ENCODE measurements at places on chromosomes 7 and 10. TPM values are rescaled to one million over a fixed set of nuclear protein-coding genes. Genes with fewer than 3 reads are reported as not detected.

GRCh38 chr10:33345236-33345635, 10.8 kb upstream of the NRP1 start:
- no peaks in the 10 kb centered on the region for H3K27me3 ChIP-seq
- H3K4me1 ChIP-seq, result peaks cover 10% of the 10 kb centered on the region
- H3K4me3 ChIP-seq, result no peak overlapping the region
- no peak for DNase-seq
- H3K27ac ChIP-seq, result no peak overlapping the region

DNA sequence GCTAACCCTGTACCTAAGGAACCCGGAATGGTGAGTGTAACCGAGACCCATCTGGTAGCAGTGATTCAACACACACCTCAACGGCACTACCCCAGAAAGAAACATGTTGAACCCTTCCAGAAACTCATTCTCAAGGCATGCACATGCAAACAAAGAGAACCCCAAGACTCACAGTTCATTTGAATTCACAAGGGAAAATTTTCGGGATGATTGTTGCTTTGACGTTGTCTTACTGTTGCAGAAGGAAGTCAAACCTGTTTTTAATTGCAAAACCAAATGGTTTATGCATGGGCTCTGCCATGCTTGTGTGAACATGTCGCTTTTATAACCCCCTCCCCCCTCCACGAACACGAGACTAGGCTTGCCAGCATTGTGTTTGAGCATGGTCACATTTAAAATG, 539.7 kb downstream of the GATA3 start:
- H3K4me3 ChIP-seq, result no peak overlapping the region
- DNase-seq, result no peak
- H3K27ac ChIP-seq, result no peak overlapping the region
- H3K27me3 ChIP-seq, result no peaks in the 10 kb centered on the region

- no peaks in the 10 kb centered on the region for H3K36me3 ChIP-seq
- DNase-seq, result no peak
- H3K27ac ChIP-seq, result no peak overlapping the region
Observed at GRCh38 chr7:90430614-90431460, 27.6 kb downstream of the CLDN12 start.

DNA sequence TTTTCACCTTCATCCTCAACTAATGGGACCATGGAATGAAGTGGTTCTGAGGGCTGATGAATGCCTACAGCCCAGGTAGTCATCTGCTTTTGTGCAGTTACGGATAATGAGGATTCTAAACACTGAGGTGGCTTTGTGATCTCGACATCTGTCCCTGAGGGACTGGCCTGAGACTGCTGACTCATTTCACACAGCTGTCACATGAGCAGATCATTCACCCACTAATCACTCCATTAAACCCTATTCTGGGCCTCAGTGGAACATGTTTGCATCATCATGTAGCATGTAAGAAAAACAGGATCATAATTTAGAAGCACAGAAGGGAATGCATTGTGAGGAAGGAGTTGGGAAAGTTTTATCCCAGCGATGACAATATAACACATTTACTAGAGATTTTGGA, 79.4 kb upstream of the FEZF1 start:
- no peaks in the 10 kb centered on the region for H3K4me1 ChIP-seq
- no peak overlapping the region for H3K27ac ChIP-seq

DNA sequence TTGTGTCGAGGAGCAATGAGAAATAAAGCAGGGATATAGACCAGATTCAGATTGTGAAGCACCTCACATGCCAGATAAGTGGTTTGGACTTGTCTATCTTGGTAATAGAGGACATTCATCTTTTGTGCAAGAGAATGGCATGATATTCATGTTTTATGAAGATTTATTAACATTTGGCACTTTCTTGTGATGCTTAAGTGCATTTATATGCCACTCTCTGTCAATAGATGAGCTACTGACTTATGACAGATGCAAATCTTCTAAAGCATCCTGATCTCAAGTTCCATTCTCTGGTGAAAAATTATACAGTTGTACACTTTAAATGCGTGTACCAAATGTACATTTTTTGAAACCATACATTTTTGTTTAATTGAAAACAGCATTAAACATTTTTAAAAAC, 415.3 kb downstream of the SORCS3 start:
- no peak overlapping the region for H3K4me3 ChIP-seq
- H3K36me3 ChIP-seq, result no peaks in the 10 kb centered on the region
- DNase-seq, result no peak
- H3K4me1 ChIP-seq, result no peaks in the 10 kb centered on the region

GIMAP8 gene
- 9.6 TPM for total RNA-seq

FAM237B gene
- not detected for total RNA-seq

CC2D2B gene
- total RNA-seq, result 2.5 TPM

SORBS1 gene
- 116 TPM for total RNA-seq
